Naive thymus-derived CD8-positive, alpha-beta T cell (primary cell): ENCODE measurements at places on chromosomes 1 and 21. TPM values are rescaled to one million over a fixed set of nuclear protein-coding genes. Genes with fewer than 3 reads are reported as not detected.

- DNase-seq, result no peak
These were observed 48.1 kb upstream of the GOLT1A start for GRCh38 chr1:204261746-204262505.

- no peak for DNase-seq
These were observed 2.7 kb downstream of the IFFO2 start for GRCh38 chr1:18953731-18954231.

MCOLN3 gene
- not detected for total RNA-seq

KIAA0040 gene
- total RNA-seq, result 25.1 TPM

IL19 gene
- not detected for total RNA-seq

DNA sequence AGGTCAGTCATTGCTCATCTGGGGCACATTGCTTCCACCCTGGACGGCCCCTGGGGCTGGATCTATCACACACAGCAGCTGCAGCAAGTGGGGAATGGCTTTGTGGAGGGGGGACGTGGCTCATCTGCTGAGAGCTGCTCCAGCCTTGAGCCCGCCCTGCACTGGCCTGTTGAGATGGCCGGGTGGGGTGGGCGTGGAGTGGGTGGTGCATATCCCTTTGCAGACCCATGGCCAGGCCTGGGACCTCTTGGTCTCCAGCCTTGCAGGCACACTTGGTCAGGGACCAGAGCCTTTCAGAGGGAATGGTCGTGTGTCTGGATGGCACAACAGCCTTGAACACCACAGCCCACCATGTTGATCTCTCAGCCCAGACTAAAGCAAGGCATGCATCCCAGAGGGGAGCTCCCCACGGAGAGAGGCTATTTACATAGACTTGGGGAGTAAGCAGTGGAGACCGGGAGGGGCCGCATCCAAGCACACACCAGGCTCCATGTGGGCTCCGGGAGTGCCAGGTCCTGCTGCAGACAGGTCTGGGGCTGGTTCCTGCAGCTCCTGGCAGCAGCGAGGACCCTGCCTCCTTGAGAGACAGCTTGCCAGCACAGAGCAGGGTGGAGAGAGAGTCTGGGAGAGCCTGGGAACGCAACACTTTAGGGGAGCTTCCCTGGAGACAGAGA lies 52.8 kb upstream of the SELENON start:
- DNase-seq, result no peak

DNA sequence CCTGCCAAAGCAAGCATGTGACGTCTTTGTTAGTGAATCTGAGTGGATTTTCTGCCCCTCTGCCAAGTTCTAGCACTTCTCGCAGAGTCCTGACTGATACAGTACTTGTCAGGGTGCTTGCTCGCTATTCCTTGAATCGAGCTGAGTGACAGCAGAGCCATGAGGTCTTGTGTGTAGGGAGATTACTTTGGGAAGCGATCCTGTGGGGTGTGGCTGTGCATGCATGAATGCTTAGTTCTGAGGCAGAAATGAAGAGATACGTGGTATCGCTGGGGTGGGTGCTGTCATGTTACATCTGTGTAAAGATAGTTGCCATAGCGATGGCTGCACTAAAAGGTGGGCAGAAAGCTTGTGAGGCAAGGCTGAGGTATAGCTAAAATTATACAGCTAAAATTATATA lies 19.3 kb upstream of the DNAJC28 start:
- DNase-seq, result no peak

CD84 gene
- total RNA-seq, result 81.5 TPM

DNA sequence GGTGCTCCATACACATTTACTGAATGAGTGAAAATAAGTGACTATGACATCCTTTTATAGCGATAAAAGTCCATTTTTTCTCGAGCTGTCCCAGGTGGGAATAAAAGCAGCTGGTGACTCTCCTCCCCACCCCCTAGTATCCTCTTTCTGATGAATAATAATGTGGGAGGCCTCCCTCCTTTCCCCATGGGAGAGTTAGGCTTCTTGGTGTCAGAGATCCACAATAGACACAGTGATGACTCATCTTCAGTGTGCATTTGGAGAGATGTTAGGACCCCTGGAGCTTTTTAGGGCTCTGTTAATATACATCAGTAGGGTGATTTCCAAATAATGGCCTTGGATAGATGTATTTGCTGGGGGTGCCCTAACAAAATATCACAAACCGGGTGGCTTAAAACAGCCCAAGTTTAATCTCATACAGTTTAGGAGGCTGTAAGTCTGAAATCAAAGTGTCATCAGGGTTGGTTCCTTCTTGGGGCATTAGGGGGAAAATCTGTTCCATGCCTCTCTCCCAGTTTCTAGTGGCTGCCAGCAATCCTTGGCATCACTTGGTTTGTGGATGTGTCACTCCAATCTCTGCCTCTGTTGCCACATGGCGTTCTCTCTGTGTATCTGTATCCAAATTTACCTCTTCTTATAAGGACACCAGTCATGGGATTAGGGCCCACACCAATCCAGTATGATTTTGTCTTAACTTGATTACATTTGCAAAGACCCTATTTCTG lies 4.4 kb upstream of the PHC2 start:
- no peak for DNase-seq

GRCh38 chr1:13775916-13776315 lies 75.9 kb downstream of the PRDM2 start:
- no peak for DNase-seq

DNA sequence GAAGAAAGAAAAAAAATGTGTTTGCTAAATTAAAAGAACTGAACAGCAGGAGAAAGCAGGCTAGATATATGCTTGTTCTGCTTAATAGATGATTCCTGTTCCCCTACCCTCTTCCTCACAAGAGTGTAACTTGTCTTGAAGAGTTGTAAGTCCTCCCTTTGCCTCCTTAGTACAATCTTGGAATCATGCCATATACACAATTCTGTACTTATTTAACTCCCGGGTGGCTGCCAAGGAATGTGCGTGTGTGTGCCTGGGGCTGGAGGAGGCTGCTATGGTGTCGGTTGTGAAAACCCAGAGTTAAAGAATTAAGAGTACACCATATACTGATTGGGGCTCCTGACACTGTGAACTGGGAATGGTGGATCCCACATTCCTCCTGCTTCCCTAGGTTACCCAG lies 194.2 kb downstream of the SIPA1L2 start:
- DNase-seq, result no peak

KCNE2 gene
- not detected for total RNA-seq

- no peak for DNase-seq
These were observed 196.0 kb downstream of the URB2 start for GRCh38 chr1:229822026-229822425.

CDC7 gene
- 9.5 TPM for total RNA-seq

MAN1C1 gene
- 47.2 TPM for total RNA-seq

- DNase-seq, result no peak
These were observed 44.0 kb upstream of the DISP3 start for GRCh38 chr1:11434926-11435325.

GBP4 gene
- 23.1 TPM for total RNA-seq

GRCh38 chr1:161739865-161740566 lies 9.6 kb upstream of the DUSP12 start:
- no peak for DNase-seq

DNA sequence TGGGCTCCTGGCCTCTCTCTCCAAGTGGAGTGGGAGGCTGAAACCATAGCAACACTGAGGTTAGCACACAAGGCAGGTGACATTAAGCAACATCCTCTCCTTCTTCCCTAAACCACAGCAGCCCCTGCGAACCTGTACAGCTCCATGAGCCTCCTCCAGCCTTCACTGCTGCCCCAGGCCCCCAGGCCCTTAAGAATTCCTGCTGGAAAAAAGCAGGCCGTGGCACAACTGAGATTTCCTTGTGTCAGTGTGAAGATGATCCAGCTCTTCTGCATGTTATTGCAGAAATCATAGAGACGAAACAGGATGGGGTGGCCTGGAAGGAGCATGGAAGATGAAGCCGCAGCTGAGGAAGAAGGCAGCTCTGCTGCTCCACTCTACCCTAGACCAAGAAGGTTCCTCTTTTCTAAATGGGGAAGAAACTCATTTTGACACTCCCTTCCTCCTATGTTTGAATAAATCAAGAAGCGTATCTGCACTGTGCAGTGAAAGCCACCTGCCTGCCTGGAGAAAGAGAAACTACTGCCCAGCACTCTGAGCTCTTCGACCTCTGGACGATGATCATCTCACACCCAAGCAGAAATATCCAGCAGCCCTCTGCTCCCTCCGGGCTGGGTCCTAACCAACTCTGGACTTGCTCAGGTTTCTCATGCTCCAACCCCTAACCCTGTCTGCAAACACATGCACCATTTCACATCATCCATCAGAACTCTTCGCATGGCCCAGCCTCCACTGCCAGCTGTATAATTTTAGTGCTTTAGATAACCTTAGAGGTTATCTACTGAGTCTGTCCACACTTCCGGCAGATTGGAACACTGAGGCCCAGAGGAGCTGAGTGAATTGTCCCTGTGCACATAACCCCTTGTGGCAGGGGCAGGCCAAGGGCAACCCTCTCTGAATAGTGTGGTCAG lies 20.7 kb downstream of the SH3BP5L start:
- DNase-seq, result no peak

FCRL5 gene
- total RNA-seq, result 1.2 TPM

DNA sequence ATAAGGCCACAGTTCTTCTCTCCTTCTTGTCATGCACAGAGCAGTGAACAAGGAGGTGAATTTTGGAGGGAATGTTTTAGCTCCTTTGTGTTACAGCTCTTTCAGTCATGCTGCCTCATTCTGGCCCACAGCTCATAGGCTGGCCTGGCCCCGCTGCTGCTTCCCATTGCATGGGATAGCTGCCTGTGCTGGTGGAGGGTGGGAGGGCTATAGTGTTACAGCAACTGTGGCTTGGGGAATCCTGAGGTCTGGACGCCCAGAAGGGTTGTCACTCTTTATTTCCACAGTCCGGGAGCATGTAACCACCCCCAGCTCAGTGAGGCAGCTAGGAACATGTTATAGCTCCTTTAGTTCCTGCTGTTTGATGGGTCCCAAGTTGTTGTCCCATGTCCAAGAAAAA lies 210.3 kb downstream of the AMY1C start:
- DNase-seq, result no peak

- no peak for DNase-seq
These were observed 29.4 kb downstream of the OLFML2B start for GRCh38 chr1:161994175-161994668.

DNA sequence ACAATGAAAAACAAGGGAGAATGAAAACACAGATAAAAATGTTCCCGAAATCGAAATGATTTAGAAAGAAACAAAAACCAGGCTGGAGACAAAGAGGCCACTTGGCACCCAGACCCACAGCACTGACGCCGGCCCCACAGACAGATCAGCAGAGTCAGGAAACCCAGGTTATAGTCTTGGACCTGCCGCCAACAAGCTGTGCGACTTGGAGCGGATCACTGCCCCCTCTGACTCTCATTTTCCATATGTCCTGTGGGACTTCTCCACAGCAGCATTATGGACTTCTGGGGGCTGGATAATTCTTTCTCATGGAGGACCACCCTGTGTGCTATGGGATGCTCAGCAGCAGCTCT lies 72.4 kb downstream of the MATN1 start:
- DNase-seq, result no peak

RIMS3 gene
- 1.2 TPM for total RNA-seq

DNA sequence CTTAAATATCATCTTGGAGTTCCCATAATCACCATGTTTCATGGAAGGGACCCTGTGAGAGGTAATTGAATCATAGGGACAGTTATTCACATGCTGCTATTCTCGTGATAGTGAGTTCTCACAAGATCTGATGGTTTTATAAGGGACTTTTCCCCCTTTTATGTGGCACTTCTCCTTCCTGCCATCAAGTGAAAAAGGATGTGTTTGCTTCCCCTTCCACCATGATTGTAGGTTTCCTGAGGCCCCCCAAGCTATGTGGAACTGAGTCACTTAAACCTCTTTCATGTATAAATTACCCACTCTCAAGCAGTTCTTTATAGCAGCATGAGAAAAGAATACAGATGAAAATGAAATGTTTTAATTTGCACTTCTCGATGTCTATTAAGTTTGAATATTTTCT lies 112.0 kb downstream of the ZNF648 start:
- DNase-seq, result no peak

GRCh38 chr1:30061292-30062220 lies 661.8 kb downstream of the MATN1 start:
- no peak for DNase-seq

- DNase-seq, result no peak
These were observed 2.5 kb downstream of the FRRS1 start for GRCh38 chr1:99763956-99764355.

- DNase-seq, result no peak
These were observed 16.9 kb downstream of the NRDC start for GRCh38 chr1:51861669-51862068.

DNA sequence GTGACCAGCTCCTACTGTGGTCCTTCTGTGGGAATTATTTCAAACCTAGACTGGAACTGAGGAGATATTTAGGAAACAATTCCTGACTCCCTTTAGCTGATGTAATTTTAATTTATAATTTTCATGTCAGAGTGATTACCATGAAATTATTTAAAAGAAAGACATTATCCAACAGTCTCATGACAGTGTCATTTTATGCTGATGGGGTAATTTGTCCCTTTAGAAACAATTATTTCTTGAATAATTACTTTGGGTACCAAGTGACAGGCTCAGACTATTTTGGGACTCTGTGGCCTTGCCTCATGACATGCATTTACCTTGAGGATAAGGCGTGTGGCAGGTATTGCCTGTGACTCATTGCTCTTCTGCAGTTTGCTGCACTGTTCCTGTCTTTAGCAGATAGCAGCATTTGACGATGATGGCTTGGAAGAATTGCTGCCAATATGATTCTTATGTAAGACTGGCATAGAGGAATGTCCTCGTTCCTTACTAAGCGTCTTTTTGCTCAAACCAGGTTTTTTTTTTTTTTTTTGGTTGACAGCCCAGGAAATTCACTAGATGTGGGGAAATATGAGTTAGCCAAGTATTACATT lies 206.0 kb upstream of the HMCN1 start:
- no peak for DNase-seq

OPRD1 gene
- total RNA-seq, result not detected
